Upper lobe of right lung (tissue), 1 donor: ENCODE measurements at places on chromosomes 4 and X. TPM values are rescaled to one million over a fixed set of nuclear protein-coding genes. Genes with fewer than 3 reads are reported as not detected.

Gene CLOCK
- 24.2 TPM for total RNA-seq

Gene RENBP
- total RNA-seq, result 46.4 TPM

Gene BMX
- 3.6 TPM for total RNA-seq

Gene HSFX4
- total RNA-seq, result not detected

Gene ARMCX2
- 36.0 TPM for total RNA-seq

Gene XG
- 0.64 TPM for total RNA-seq

Gene PAGE2
- total RNA-seq, result not detected

Gene CT55
- total RNA-seq, result not detected

Gene P2RY4
- total RNA-seq, result 0.23 TPM

Gene SPANXD
- total RNA-seq, result not detected
